Esophagus squamous epithelium (tissue), 5 donors: ENCODE measurements at places on chromosomes 2 and 18.

- H3K4me3 ChIP-seq: no peak overlapping the region
- H3K4me1 ChIP-seq: peaks cover 10% of the 10 kb centered on the region
- DNase-seq: no peak
- H3K27ac ChIP-seq: no peak overlapping the region
- no peaks in the 10 kb centered on the region for H3K27me3 ChIP-seq
Measured at GRCh38 chr2:197890168-197890567, 85.8 kb downstream of the PLCL1 start.

GRCh38 chr2:22253171-22253570, 1129.4 kb downstream of the TDRD15 start:
- H3K36me3 ChIP-seq: no peaks in the 10 kb centered on the region
- DNase-seq: no peak
- H3K4me3 ChIP-seq: no peak overlapping the region
- H3K27me3 ChIP-seq: no peaks in the 10 kb centered on the region

DNA sequence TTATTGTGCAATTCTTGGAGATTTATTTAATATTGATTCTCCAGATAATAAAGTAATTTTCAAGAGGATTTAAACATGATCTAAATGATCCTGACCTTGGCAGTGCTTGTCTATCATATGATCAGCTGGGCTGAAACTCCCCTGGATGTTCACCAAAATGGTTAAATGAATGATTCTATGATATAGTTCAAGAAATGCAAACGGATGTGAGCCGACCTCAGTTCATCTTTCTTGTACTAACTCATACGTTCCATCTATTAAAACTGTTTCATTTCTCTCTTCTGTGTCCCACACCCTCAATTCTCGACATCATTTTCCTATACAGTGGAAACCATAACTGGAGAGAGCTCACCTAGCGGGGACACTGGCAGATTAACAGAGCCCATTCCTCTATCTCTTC, 281.7 kb upstream of the CCDC68 start:
- no peak overlapping the region for H3K27ac ChIP-seq
- peaks cover 8% of the 10 kb centered on the region for H3K4me1 ChIP-seq
- DNase-seq: no peak
- no peaks in the 10 kb centered on the region for H3K27me3 ChIP-seq

DNA sequence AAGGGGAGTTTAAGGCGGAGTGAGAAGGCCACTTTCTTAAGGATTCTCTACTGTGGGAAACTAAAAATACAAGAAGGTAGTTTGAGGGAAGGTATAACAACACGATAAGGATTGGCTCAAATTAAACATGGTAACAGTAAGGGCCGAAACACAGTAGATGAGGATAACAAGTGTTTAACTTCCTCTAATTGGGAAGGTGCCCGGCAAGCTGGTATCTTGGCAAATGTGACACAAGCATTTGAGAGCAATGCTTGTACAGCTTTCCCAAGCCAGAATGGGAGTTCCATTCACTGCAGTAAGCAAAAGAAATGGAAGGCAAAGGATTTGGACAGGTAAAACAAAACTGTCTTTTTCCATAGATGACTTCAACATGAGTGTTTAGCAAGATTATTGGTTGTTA, 19.8 kb downstream of the USP40 start:
- H3K27me3 ChIP-seq: no peaks in the 10 kb centered on the region
- H3K4me3 ChIP-seq: no peak overlapping the region
- no peaks in the 10 kb centered on the region for H3K4me1 ChIP-seq
- no peak overlapping the region for H3K27ac ChIP-seq
- DNase-seq: no peak

- peaks cover 5% of the 10 kb centered on the region for H3K4me1 ChIP-seq
- no peaks in the 10 kb centered on the region for H3K27me3 ChIP-seq
- no peak for DNase-seq
- H3K36me3 ChIP-seq: no peaks in the 10 kb centered on the region
- no peak overlapping the region for H3K4me3 ChIP-seq
Measured at GRCh38 chr18:22467760-22468553, 50.2 kb upstream of the CTAGE1 start.

- no peak for DNase-seq
- H3K36me3 ChIP-seq: no peaks in the 10 kb centered on the region
- H3K27me3 ChIP-seq: no peaks in the 10 kb centered on the region
- H3K4me1 ChIP-seq: no peaks in the 10 kb centered on the region
Measured at GRCh38 chr2:164260506-164260905, 360.8 kb downstream of the GRB14 start.

- no peaks in the 10 kb centered on the region for H3K27me3 ChIP-seq
- no peak overlapping the region for H3K4me3 ChIP-seq
- DNase-seq: no peak
- no peaks in the 10 kb centered on the region for H3K36me3 ChIP-seq
Measured at GRCh38 chr2:113887009-113887792, 2.7 kb upstream of the ACTR3 start.

GRCh38 chr2:232634206-232635150, 1.1 kb downstream of the EFHD1 start:
- H3K4me3 ChIP-seq: peak overlapping the region; percentile 33
- no peaks in the 10 kb centered on the region for H3K36me3 ChIP-seq
- DNase-seq: no peak
- H3K4me1 ChIP-seq: peaks cover 5% of the 10 kb centered on the region
- H3K27me3 ChIP-seq: no peaks in the 10 kb centered on the region

GRCh38 chr2:179272406-179273192, 8.0 kb upstream of the SESTD1 start:
- H3K4me3 ChIP-seq: peak overlapping the region; percentile 25
- peak overlapping the region; percentile 81 for H3K27ac ChIP-seq
- no peaks in the 10 kb centered on the region for H3K36me3 ChIP-seq
- no peak for DNase-seq
- no peaks in the 10 kb centered on the region for H3K27me3 ChIP-seq

- H3K36me3 ChIP-seq: no peaks in the 10 kb centered on the region
- H3K4me1 ChIP-seq: no peaks in the 10 kb centered on the region
- DNase-seq: no peak
- no peak overlapping the region for H3K27ac ChIP-seq
- H3K4me3 ChIP-seq: no peak overlapping the region
Measured at GRCh38 chr18:56286775-56287325, 351.5 kb downstream of the TXNL1 start.

DNA sequence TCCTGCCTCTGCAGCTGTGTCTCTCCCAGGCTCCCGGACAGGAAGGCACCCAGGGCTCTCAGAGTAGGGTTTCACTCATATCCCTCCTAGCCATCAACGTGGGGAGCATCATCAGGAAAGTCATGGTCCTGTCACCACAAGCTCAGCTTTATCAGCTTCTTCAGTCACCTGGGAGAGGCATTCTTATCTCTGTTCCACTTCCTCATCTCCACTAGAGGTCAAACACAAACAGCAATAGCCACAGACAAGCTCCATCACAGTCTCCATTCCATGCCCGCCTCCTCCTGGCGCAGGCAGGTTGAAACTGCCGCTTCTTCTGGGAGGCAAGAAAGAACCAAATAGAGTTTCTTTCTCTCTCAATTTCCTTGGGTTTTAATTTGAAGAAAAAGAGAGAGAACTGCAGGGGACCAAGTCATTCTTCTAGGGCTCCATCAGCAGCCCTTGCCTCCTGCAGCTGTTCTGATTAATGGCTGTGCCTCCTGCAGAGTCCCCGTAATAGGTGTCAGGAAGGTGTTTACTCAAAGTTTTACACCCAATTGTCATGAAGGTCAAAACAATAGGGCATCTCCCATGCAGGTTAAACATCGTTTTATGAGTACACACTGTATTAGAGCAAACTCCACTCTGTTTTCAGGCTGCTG, 377.9 kb downstream of the TMEM182 start:
- no peak overlapping the region for H3K4me3 ChIP-seq
- no peak overlapping the region for H3K27ac ChIP-seq
- H3K4me1 ChIP-seq: no peaks in the 10 kb centered on the region

GRCh38 chr2:240605867-240606743, 19.2 kb upstream of the GPR35 start:
- H3K27ac ChIP-seq: no peak overlapping the region
- H3K36me3 ChIP-seq: no peaks in the 10 kb centered on the region
- no peaks in the 10 kb centered on the region for H3K27me3 ChIP-seq
- H3K4me3 ChIP-seq: no peak overlapping the region
- DNase-seq: no peak

DNA sequence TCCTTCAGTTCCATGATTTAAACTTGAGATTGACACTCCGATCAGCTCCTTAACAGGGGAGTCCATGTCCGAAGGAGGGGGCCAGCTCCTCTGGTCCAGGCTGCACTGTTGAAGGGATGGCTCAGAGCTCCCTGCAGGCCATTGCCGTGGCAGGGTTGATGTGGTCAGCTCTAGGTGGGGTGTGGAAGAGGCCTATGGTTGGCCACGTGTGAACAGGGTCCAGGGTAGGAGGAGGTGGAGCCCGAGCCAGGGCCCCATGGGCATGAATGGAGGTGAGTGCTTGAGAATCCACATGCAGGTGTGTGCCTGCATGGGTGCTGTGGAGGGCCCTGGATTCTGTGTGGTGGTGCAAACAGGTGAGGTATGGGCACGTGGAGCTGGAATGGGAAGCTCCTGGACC, 1.1 kb downstream of the SPEG start:
- peak overlapping the region; percentile 90 for H3K27ac ChIP-seq
- no peak for DNase-seq
- H3K4me1 ChIP-seq: peaks cover 22% of the 10 kb centered on the region

DNA sequence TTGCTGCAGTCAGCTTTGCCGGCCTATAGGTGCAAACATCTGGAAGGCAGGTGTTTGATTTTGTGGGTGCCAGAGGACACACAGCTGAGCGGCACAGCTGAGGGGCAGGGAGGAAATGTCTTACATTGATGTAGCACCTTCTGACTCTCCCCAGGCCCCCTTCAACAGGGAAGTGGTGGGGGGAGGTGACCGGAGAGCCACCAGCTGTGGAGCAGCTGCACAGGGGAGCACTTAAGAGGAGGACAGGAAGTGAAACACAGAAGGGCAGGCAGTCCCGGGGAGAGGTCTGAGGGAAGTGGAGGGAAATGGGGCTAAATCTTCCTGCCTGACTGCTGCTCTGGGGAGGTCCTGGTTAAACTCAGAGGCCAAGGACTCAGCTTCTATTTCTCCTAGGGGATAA, 409.1 kb downstream of the TNS1 start:
- no peak overlapping the region for H3K4me3 ChIP-seq
- no peaks in the 10 kb centered on the region for H3K4me1 ChIP-seq
- no peak for DNase-seq
- H3K27ac ChIP-seq: no peak overlapping the region
- H3K36me3 ChIP-seq: no peaks in the 10 kb centered on the region

GRCh38 chr2:239688840-239689239, 288.0 kb upstream of the HDAC4 start:
- no peak overlapping the region for H3K4me3 ChIP-seq
- H3K27ac ChIP-seq: no peak overlapping the region
- no peaks in the 10 kb centered on the region for H3K4me1 ChIP-seq
- no peak for DNase-seq
- no peaks in the 10 kb centered on the region for H3K27me3 ChIP-seq

DNA sequence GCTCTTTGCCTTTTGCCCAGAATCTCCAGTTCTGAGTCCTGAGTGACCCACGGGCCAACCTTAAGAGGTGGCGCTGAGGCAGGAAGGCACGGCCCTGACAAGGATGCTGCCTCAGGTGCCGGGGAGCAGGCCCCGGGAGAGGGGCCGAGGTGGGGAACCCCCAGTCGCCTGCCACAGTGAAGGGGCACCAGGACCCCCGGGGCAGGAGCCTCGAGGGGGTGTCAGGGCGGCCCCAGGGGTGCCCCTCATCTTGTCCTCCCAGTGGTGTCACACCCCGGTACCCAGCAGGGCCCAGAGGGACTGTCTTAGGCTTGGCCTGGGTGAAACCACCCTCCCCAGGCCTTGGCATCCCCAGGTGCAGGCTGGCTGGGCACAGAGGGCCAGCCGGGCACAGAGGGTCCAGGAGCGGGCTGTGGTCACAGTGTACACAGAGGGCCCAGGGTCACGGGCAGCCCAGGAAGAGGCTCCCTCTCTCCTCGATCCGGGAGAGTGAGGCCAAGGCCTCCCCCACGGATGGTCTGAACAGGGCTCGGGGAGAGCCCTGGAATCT, 1.0 kb downstream of the PDCD1 start:
- H3K4me1 ChIP-seq: peaks cover 27% of the 10 kb centered on the region
- DNase-seq: no peak
- no peaks in the 10 kb centered on the region for H3K27me3 ChIP-seq
- H3K4me3 ChIP-seq: peak overlapping the region; percentile 1
- no peaks in the 10 kb centered on the region for H3K36me3 ChIP-seq

- no peaks in the 10 kb centered on the region for H3K36me3 ChIP-seq
- no peaks in the 10 kb centered on the region for H3K27me3 ChIP-seq
- H3K27ac ChIP-seq: no peak overlapping the region
- no peak overlapping the region for H3K4me3 ChIP-seq
- no peak for DNase-seq
Measured at GRCh38 chr2:82539280-82539621, 1919.8 kb downstream of the SUCLG1 start.

DNA sequence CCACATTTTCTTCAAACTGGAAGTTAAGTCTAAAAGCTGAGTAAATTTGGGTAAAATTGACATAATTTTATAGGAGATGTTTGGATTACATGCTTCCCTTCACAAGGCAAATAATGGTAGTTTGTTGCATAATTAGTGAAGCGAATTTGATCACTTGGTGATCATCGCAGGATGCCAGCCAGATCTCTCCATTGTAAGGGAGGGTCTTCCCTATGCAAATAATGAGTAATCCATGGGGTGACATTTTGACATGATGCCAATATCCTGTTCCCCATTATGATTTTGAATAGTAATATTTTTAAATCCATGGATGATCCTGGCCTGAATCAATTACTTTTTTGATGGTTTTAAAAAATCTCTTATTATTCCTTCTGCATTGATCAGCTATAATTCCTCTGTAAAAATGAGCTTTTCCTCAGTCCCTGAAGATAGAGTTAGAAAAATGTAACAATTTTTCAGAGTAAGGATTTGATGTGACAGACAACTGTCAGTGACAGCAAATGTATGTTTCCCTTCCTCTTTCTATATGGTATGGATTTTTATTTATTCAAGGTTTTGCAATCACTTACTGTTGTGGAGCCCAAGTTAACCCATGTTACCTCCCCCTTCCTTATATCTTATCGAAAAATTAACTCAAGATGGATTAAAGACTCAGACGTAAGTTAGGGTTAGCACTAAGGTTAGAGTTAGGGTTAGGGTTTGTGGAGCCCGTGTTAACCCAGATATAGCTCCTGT, 21.4 kb downstream of the CCL20 start:
- H3K27ac ChIP-seq: no peak overlapping the region
- H3K36me3 ChIP-seq: no peaks in the 10 kb centered on the region
- peaks cover 20% of the 10 kb centered on the region for H3K4me1 ChIP-seq
- no peak overlapping the region for H3K4me3 ChIP-seq

- no peak overlapping the region for H3K27ac ChIP-seq
- no peaks in the 10 kb centered on the region for H3K4me1 ChIP-seq
- H3K27me3 ChIP-seq: no peaks in the 10 kb centered on the region
- no peak for DNase-seq
Measured at GRCh38 chr2:168432565-168433186, 23.4 kb upstream of the CERS6 start.

DNA sequence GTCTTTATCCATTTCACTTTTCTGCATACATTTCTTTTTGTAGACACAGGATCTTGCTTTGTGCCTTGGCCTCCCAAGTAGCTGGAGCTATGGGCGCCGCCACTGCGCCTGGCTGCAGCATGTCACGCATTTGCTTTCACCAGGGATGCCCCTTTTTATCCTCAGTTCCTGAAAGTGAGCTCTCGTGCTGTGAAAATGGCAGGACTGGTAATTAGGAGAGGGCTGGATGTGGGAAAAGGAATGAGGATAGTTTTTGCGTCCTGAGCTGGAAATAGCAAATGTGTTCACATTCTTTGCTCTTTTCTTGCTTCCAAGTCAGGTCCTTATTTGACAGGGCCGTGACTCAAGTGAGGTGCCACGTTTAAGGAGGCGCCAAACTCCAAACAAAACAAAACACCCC, 104.6 kb downstream of the LDLRAD4 start:
- peaks cover 6% of the 10 kb centered on the region for H3K4me1 ChIP-seq
- no peaks in the 10 kb centered on the region for H3K36me3 ChIP-seq
- no peak overlapping the region for H3K27ac ChIP-seq
- DNase-seq: no peak
- H3K27me3 ChIP-seq: no peaks in the 10 kb centered on the region
